ENCODE measurements at places on chromosomes 3 and 15.
A peak's percentile ranks its signal among the peaks of the same experiment; 100 is the strongest.

DNA sequence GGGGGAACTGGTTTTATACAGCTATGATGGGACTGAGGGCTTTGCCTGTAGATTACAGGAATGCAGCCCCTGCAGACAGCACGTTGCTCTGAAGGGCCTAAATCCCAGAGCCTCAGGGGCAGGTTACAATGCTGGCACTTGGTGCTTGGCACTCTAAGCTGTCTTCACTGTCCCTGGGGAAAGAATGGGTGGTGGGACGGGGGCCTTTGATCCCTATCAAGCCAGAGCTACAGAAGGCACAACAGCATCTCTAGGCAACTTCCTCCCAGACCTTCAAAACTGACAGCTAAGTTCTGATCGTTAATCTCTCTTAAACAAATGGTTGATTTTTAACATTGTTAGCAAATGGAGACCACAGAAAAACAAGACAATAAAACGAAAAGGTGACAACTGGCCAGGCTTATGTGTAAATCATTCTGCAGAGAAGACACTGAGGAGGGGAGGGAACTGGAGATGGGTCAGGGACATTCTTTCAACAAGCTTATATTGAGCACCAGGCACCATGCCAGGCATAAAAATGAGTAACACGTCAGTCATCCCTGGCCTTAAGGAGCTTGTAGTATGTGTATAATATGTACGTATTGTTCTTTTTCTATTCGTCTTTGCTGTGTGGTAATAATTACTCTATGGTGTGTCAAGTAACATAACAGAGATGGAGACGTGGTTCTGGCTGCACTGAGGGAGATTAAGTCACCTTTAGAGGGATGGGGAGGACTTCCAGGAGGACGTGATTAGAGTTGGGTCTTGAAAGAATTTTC, 49.1 kb downstream of the CA12 start:
- H3K27me3 ChIP-seq: no peaks in the 10 kb centered on the region
- peaks cover 6% of the 10 kb centered on the region for H3K4me1 ChIP-seq
- no peaks in the 10 kb centered on the region for H3K36me3 ChIP-seq
- no peak overlapping the region for H3K27ac ChIP-seq

- no peaks in the 10 kb centered on the region for H3K36me3 ChIP-seq
- H3K27ac ChIP-seq: no peak overlapping the region
- DNase-seq: no peak
- H3K27me3 ChIP-seq: no peaks in the 10 kb centered on the region
- no peak overlapping the region for H3K4me3 ChIP-seq
- H3K4me1 ChIP-seq: no peaks in the 10 kb centered on the region
These were observed 307.9 kb upstream of the MDFIC2 start for GRCh38 chr3:70620367-70620766.

- no peaks in the 10 kb centered on the region for H3K36me3 ChIP-seq
- H3K4me1 ChIP-seq: peaks cover 57% of the 10 kb centered on the region
- peak overlapping the region; percentile 100 for H3K27ac ChIP-seq
These were observed 748 bp downstream of the CCNL1 start for GRCh38 chr3:157159037-157159761.

DNA sequence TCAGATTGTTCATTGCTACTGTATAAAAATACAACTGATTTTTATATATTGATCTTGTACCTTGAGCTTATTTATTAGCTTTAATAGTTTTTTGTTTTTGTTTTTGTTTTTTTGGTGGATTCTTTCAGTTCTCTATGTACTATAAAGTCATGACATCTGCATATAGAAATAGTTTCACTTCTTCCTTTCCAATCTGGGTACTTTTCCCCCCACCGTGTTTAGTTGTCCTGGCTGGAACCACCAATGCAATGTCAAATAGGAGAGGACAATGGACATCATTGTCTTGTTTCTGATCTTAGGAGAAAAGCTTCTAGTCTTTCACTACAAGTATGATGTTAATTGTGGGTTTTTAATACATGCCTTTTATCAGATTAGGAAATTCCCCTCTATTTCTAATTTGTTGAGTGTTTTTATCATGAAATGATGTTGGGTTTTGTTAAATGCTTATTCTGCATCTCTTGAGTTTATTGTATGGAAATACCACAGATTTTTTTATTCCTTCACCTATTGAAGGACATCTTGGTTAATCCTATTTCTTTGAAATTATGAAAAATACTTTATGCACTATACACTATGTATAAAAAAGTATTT, 2.8 kb upstream of the XCR1 start:
- no peaks in the 10 kb centered on the region for H3K36me3 ChIP-seq
- H3K4me3 ChIP-seq: no peak overlapping the region
- no peak for DNase-seq
- H3K4me1 ChIP-seq: no peaks in the 10 kb centered on the region

DNA sequence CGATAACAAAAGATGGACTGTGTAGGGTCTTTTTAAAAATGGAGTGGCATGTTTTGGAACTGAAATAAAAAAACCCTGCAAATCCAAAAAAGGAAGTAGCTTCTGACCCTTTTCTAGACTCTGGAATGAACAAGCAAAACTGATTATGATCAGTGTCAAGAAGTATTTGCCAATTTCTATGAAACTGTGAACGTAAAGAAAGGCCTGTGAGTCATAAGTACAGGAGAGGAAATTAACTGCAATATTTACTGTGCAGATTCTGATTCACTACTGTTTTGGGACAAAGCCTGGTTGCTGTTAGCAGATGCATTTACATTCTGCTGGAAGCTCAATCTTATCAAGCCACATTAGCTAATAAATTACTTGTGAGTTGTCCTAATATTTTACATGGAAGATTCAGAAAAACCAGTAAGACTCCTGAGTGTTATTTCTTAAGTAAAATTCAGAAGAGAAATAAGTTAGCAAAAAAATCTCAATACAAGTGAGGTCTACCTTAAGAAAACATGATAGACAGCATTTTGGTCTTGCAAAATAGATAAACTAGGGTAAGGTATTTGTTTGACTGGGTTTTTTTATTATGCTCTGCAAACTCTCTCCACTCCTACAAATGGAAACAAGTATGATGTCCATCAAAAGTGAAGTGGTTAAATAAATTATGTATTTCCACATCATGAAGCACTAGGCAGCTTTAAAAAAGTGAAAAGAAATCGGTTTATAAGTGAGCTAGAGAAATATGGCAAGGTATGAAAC, 90.2 kb upstream of the LMOD3 start:
- H3K36me3 ChIP-seq: no peaks in the 10 kb centered on the region
- no peak overlapping the region for H3K27ac ChIP-seq
- no peak for DNase-seq
- H3K4me1 ChIP-seq: no peaks in the 10 kb centered on the region

GRCh38 chr3:32557640-32558352, 12.9 kb downstream of the DYNC1LI1 start:
- H3K27me3 ChIP-seq: no peaks in the 10 kb centered on the region
- DNase-seq: no peak
- no peaks in the 10 kb centered on the region for H3K4me1 ChIP-seq

GRCh38 chr15:49919034-49919433, 200.0 kb downstream of the ATP8B4 start:
- no peaks in the 10 kb centered on the region for H3K27me3 ChIP-seq
- no peak overlapping the region for H3K4me3 ChIP-seq
- no peaks in the 10 kb centered on the region for H3K36me3 ChIP-seq
- no peaks in the 10 kb centered on the region for H3K4me1 ChIP-seq

- no peaks in the 10 kb centered on the region for H3K36me3 ChIP-seq
- H3K4me3 ChIP-seq: no peak overlapping the region
- H3K4me1 ChIP-seq: no peaks in the 10 kb centered on the region
- no peak overlapping the region for H3K27ac ChIP-seq
- DNase-seq: no peak
These were observed 323.6 kb downstream of the SOX2 start for GRCh38 chr3:182035324-182035723.

DNA sequence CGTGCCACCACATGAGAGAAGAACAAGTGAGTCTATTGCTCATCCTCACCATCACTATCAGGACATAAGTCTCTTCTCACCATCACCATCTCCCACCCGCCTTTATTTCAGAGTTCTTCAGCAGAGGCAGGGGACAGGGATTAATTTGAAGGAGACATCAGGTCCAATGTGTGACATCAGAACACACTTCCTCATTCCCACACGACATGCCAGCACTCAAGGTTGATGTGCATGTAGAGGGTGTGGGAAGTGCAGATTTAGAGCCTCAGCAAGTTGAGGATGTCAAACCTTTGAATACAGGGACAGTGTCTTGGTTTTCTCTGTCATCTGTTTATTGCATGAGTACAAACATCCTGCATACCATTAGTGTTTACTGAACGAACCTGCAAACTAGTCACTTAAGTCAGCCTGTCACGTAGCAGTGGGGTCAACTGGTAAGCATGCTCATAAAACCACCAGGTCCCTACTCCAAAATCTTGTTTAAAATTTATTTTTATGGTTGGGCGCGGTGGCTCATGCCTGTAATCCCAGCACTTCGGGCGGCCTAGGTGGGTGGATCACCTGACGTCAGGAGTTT, 104.4 kb downstream of the MYLK start:
- H3K4me3 ChIP-seq: no peak overlapping the region
- no peaks in the 10 kb centered on the region for H3K27me3 ChIP-seq
- H3K36me3 ChIP-seq: no peaks in the 10 kb centered on the region
- no peak for DNase-seq
- H3K27ac ChIP-seq: no peak overlapping the region
- H3K4me1 ChIP-seq: no peaks in the 10 kb centered on the region

Measured in adrenal gland (tissue), 19 donors.